Uterine smooth muscle cell (primary cell): ENCODE measurements at places on chromosomes 1 and 21. TPM values are rescaled to one million over a fixed set of nuclear protein-coding genes. Genes with fewer than 3 reads are reported as not detected.

DNAH14 gene
- 24.3 and 34.0 TPM in 2 replicates for total RNA-seq

MTFR1L gene
- total RNA-seq = 32.1 and 34.2 TPM in 2 replicates

FCGR1A gene
- not detected in 2 replicates for total RNA-seq

SLAMF8 gene
- total RNA-seq = 0.11 TPM in 1 of 2 replicates, not detected in the other

ADAMTSL4 gene
- 2.1 and 2.9 TPM in 2 replicates for total RNA-seq

CSF3R gene
- 0.11 and 0.12 TPM in 2 replicates for total RNA-seq

SYT14 gene
- total RNA-seq = 3.3 and 4.4 TPM in 2 replicates

LRRC7 gene
- not detected in 2 replicates for total RNA-seq

ARHGAP30 gene
- not detected in 2 replicates for total RNA-seq

GNAT2 gene
- 0.33 TPM in 1 of 2 replicates, not detected in the other for total RNA-seq

TNNI3K gene
- total RNA-seq = 0.77 TPM in 1 of 2 replicates, not detected in the other

CFAP57 gene
- total RNA-seq = 0.22 and 0.75 TPM in 2 replicates

FCRL1 gene
- not detected in 2 replicates for total RNA-seq

SPRR2D gene
- total RNA-seq = not detected in 2 replicates

KCNE2 gene
- not detected in 2 replicates for total RNA-seq

GPX7 gene
- 9.7 and 11.7 TPM in 2 replicates for total RNA-seq

PADI4 gene
- total RNA-seq = not detected in 2 replicates

ALX3 gene
- not detected in 2 replicates for total RNA-seq

LGR6 gene
- total RNA-seq = not detected in 2 replicates

RUNX1 gene
- 22.1 and 24.4 TPM in 2 replicates for total RNA-seq

ACADM gene
- 32.1 and 36.2 TPM in 2 replicates for total RNA-seq

PTPN7 gene
- total RNA-seq = under 0.01 TPM in 1 of 2 replicates, not detected in the other

TBX15 gene
- total RNA-seq = not detected in 2 replicates

CTTNBP2NL gene
- total RNA-seq = 14.6 and 17.1 TPM in 2 replicates

ACTL8 gene
- total RNA-seq = 0.11 and 0.12 TPM in 2 replicates

FBXO44 gene
- total RNA-seq = 10.0 and 24.5 TPM in 2 replicates
